RWPE2 (cell line): ENCODE measurements at places on chromosomes 5 and 9.

DNA sequence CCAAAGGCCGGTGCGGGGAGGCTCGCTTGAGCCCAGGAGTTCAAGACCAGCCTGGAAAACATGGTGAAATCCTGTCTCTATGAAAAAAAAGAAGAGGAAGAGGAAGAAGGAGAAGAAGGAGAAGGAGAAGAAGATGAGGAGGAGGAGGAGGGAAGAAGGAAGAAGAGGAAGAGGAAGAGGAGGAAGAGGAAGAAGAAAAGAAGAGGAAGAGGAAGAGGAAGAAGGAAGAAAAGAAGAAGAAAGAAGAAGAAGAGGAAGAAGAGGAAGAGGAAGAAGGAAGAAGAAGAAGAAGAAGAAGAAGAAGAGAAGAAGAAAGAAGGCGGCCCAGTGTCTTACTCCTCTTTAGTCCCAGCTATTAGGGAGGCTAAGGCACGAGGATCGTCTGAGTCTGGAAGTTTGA is 44.8 kb upstream of the XPA start:
- DNase-seq = no peak

DNA sequence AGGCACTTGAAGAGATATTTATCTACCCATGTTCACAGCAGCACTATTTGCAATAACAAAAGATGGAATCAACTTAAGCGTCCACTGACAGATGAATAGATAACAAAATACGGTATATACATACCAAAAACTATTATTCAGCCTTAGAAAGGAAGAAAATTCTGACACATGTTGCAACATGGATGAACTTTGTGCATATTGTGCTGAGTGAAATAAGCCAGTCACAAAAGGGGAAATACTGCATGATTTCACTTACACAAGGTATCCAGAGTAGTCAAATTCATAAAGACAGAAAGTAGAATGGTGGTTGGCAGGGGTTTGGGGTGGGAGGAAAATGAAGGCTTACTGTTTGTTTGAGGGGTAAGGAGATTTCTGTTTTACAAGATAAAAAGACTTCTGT is 66.0 kb downstream of the FBN2 start:
- no peak for DNase-seq

DNA sequence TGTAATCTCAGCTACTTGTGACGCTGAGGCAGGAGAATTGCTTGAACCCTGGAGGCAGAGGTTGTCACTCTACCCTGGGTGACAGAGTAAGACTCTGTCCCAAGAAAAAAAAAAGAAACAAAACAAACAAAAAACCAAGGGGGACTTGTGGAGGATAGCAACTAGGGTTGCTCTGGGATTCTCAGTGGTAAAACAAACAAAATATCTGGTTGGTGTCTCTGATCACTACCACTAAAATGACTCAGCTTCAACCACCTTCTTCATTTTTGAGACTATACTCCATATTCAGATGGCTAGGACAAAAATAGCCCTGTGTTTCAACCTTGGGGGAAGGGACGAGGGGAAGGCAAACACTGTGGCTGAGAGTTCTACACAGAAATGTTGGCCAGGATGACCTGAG is 110.3 kb downstream of the ARRDC3 start:
- DNase-seq = no peak

- no peak for DNase-seq
These were observed 6.9 kb downstream of the PROP1 start for GRCh38 chr5:177988989-177989625.

- no peak for DNase-seq
These were observed 15.1 kb downstream of the AK3 start for GRCh38 chr9:4725706-4726442.

- no peak for DNase-seq
These were observed 26.6 kb downstream of the MYO10 start for GRCh38 chr5:16909464-16909863.

GRCh38 chr9:109723781-109724180 is 56.2 kb upstream of the PALM2AKAP2 start:
- DNase-seq = no peak

GRCh38 chr5:124627815-124628595 is 118.4 kb downstream of the ZNF608 start:
- DNase-seq = no peak

- DNase-seq = no peak
These were observed 94.0 kb upstream of the GRIN3A start for GRCh38 chr9:101832486-101832885.

DNA sequence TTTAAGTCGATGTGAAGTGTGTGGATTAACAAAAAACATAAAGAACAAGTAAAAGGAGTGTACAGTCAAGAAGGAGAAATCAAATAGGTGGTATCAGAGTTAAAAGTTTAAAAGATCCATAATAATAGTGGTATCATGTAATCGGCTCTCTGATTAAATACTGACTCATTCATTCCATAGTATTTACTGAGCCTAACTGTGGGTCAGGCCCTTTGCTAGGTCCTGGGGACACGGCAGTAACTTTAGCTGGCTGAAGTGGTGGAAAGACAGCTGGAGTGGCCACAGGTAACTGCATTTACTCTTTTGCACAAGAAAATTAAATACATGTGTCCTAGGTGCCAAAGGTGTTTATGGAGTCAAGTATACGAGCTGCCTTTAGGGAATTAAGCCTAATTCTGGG is 124.0 kb downstream of the GNAQ start:
- DNase-seq = no peak

- DNase-seq = no peak
These were observed 254.6 kb downstream of the EDIL3 start for GRCh38 chr5:84130006-84130580.

DNA sequence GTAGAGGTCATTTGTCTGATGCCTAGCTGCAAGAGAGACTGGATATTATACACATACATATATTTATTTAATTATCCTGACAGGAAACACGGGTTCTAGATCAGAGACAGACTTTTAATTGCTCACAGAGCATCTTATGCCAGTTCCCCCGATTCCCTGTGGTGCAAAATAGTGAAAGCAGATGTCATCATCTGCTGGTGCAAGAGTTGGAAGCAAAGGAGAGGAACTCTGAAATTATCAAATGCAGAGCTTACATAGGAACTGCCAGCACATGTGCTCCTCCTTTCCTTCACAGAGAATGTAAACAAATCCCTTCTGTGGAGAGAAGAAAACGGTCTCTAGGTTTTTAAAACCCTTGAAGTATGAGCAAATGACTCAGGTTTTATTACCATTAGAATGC is 69.3 kb downstream of the DTWD2 start:
- DNase-seq = no peak

- no peak for DNase-seq
These were observed 11.9 kb downstream of the DAB2 start for GRCh38 chr5:39412721-39413394.

- DNase-seq = no peak
These were observed 14.2 kb downstream of the NDUFAF2 start for GRCh38 chr5:60959156-60959555.

DNA sequence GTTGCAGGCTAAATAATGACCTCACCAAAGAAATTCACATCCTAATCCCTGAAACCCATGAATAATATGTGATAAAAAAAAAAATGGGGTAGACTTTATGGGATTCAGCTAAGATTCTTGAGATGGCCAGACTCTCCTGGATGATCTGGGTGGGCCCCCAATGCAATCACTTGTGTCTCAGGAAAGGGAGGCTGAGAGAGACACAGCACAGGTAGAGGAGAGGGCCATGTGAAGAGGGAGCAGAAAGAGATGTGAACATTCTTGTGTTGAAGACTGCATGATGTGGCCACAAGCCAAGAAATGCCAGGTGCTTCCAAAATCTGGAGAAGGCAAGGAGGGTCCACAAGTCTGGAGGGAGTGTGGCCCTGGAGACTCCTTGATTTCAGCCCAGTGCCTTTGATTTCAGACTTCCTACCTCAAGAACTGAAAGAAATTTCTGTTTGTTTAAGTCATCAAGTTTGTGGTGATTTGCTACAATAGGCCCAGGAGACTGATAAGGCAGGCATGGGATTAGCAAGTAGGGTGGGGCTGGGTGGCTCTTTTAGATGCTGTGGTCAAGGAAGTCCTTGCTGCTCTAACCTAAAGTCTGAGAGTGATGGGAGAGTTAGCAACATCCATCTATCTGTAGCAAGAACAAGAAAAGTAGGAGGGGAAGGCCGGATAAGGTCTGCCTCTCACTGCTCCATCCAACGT is 86.6 kb upstream of the FAM120A start:
- DNase-seq = no peak

DNA sequence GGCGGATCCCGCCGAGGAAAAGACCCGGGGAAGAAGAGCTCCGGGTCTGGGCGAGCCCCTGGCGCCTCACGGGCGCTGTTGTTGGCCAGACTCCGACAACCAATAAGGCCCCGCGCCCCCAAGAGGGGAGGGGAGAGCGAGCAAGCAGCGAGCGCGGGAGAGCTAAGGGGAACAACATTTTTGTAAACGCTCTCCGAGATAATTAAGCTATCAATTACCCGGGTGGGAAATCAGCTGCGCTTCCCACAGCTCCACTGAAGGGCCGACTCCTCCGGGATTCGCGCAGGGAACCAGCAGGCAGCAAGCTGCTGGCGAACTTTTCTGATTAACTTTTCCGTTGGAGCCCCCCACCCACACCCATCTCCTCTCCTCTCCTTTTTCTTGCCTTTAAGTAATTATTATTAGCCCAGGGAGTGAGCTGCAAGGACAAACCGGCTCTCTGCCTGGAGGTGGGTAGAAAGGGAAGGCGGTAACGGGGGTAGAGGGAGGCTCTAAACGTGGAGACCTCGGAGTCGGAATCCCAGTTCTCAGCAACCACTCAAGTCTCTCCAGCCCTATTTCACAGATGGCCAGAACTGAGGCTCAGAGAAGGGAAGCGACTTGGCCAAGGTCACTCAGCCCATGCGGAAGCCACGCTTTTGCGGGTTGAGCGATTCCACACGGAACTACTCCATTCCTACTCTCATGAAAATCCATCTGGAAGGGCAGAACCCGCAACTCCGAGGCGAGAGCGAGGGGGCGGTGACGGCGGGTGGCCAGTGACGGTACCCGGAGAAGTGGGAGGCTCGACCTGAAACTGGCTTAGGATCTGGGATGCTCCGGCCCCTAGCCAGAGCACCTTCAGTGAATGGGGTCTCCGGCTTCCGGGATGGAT is 1.3 kb downstream of the ASTN2 start:
- DNase-seq = no peak

GRCh38 chr5:21834863-21835262 is 1018.3 kb downstream of the CDH12 start:
- DNase-seq = no peak

GRCh38 chr9:23123048-23123632 is 676.5 kb downstream of the DMRTA1 start:
- DNase-seq = no peak

- DNase-seq = no peak
These were observed 56.4 kb downstream of the LHFPL2 start for GRCh38 chr5:78591972-78592700.

GRCh38 chr5:74013222-74013621 is 387.2 kb downstream of the ARHGEF28 start:
- DNase-seq = no peak

DNA sequence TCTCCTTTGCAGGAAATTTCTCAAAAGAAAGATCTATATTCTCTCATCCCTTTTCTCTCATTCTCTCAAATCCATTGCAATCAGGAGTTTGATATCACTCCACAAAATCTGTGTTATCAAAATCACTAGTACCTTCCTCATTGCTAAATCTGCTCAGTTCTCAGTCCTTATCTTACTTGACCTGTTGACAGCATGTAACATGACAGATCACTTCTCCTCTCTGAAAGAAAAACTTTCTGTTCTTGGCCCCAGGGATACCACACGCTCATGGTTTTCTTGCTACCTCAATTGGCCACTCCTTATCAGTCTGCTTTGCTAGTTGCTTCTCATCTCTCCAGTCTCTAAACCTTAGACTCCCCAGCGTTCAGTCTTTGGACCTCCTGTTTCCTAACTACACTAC is 22.1 kb downstream of the SRP19 start:
- no peak for DNase-seq

GRCh38 chr5:33008751-33009418 is 297.8 kb downstream of the NPR3 start:
- no peak for DNase-seq

DNA sequence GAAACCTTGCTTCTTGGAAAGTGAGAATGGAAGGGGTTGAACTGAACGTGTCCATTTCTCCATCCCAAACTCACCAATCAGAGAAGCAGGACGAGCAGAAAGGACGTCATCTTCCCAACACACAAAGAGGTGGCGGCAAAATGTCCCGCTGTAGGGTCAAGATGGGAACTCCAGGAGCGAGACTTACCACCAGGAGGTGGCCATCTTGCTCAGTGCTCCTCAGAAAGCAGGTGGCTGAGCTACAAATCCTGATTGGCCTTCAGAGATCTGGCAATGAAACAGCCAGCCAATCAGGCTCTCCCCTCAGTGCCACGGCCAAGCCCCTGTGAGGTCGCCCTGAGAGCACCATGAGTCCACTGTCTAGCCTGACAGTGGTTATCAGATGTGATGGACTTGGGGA is 259.0 kb downstream of the NDUFS4 start:
- no peak for DNase-seq

DNA sequence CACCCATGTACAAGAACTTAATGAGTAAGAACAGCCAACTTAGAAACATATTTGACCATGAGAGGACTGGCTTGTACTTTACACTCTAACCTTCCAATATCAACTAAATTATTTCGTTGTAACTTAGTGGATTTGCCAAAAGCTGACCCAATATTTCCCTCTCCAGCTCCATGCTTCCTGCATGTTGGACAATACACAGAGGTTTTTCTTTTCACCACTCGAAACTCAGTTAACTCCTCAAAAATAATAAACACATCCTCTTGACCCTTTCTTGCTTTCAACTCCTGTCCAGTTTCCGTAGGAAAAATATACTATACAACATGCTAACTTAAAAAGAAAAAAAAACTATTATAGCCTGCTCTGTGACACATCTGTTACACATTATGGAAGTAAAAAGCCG is 188.9 kb downstream of the MPDZ start:
- no peak for DNase-seq

GRCh38 chr9:30035761-30036160 is 2348.7 kb upstream of the ACO1 start:
- DNase-seq = no peak

GRCh38 chr9:16625811-16626210 is 244.7 kb downstream of the BNC2 start:
- no peak for DNase-seq

DNA sequence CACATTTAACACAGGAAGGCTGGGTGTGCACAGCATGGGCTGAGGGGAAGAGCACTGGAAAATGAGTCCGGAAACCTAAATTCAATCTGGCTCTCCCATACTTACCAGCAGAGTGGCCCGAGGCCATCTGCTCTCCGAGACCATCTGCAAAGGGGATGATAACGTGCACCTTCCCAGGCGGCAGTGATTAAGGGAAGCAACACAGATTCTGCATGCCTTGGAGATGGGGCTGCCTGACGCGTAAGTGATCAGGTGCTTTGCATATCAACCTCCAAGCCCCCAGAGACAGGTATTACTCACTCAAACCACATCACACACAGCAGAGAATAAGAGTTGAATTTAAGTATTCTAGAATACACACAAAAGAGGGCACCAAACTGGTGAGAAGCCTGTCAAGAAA is 9.1 kb downstream of the EPB41L4B start:
- no peak for DNase-seq
